ENCODE measurements at places on chromosomes 1 and 21.

DNA sequence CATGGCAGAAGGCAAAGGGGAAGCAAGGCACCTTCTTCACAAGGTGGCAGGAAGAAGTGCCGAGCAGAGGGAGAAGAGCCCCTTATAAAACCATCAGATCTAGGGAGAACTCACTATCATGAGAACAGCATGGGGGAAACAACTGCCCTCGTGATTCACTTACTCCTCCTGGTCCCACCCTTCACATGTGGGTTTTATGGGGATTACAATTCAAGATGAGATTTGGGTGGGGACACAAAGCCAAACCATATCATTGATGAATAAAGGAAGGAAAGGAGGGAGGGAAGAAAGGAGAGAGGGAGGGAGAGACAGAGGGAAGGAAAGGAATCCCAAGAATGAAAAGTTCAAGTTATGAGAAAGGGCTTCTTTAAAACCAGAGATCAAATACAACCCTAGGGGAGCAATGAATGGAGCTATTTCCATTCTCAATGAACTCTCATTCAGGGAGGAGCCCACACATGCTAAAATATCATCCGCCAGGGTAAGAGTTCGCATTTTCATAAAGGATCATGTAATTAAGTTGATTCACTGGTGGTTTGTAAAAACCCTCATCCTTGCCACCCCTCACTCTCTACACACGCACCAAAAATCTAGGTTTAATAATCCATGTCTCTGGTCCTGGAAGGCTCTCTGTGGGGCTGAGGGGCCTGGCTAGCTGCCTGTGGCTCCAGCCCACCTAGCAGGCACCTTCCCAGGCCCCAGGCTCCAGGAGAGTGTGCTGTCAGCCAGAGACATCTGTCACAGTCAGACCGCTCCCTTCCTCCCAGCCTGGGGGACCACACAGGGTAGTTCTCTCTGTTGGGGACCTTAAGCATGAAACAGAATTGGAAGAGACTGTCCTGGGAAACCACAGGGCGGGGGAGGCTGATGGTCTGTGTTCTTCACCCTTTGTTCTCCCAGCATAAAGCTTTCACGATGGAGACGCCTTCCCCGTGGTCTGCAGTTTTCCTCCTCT lies 94.0 kb downstream of the CCDC185 start:
- no peak for DNase-seq

- no peak for DNase-seq
Measured at GRCh38 chr1:245007852-245008251, 143.5 kb upstream of the HNRNPU start.

DNA sequence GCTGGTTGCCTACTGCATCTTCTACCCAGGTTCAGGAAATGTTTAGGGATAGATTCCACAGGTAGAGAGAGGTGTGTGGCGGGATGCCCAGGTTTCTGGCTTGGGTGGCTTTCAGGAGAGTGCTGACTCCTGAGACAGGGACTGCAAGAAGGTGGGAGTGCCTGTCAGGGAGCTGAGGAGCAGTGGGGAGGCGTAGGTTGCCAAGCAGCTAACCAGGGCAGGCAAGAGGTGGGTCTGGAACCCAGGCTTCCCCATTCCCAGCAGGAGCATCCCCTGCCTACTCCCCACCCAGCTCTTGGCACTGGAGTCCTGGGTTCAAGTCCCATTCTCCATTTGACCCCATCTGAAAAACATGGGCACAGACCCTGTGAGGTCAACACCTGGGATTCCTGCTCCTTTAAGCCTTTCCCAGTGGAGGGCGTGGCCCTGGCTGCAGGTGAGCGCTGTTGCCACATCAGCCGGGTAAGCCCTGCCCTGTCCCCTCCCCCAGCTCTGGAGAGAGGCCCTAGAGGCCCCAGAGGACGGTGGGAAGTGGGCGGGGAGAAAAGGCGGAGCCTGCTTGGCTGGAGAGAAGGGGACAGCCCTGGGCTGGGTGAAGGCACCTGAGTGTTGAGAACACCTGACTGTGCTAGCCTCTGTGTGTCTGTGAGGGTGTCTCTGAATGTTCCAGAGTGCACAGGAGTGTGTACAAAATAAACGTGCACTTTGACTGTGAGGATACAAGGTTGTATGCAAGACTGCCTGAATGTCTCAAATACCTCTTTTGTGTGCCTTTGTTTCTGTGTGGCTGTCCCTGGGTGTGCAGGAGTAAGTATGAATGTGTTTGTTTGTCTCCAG lies 14.0 kb upstream of the SYNC start:
- DNase-seq, result peak; percentile 49

- no peak for DNase-seq
Measured at GRCh38 chr1:91828583-91829281, 57.2 kb downstream of the TGFBR3 start.

DNA sequence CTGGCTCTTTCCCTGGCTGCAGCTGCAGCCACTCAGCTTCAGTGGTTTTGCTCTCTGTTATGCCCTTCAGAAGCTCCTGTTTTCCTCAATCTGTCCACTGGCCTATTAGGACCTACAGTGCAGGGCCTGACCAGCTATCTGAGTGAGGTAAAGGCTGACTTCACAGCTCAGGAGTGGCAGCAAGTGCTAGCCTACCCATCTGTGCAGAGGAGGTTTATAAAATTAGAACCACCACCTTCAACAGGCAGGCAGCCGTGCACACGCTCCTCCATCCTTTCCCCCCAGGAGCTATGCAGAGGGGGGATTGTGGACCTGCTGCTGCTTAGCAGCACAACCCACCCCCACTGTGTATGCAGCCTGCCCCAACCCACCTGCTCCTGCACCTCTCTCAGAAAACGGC lies 8.3 kb downstream of the ADAR start:
- DNase-seq, result peak; percentile 54

GRCh38 chr1:225651872-225652728 lies 823 bp downstream of the ENAH start:
- no peak for DNase-seq

- no peak for DNase-seq
Measured at GRCh38 chr1:2214541-2215241, 13.4 kb upstream of the SKI start.

DNA sequence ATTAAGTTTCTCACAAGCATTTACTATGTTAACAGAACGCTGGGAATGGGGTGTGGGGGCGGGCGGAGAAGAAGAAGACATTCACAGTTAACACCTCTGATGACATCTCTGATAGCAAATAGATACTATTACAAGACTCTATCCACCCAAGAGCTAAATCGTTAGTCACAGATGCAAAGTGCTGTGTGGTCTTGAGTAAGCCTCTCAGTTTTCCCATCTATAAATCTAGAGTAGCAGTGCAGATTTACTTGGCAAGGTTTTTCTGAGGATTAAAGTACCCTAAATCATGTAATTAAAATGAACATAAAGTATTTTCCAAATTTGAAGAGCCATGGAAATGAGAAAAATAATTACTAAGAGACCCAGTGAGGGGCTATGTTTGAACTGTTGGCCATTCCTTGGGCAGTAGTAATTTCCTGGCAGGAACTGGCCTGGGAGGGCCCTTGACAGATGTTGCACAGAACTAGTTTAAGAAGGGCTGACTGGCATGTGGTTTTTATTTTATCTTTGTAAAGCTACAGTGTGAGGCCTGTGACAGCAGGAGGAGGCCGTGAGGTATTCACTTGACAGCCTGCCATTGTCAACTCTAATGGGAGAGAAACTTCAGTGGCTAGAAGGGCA lies 58.7 kb upstream of the APOBEC4 start:
- DNase-seq, result peak; percentile 75

- peak; percentile 93 for DNase-seq
Measured at GRCh38 chr1:207024202-207025145, 8.1 kb downstream of the C1orf116 start.

- DNase-seq, result peak; percentile 66
Measured at GRCh38 chr1:183002797-183003196, 20.4 kb upstream of the LAMC1 start.

- DNase-seq, result no peak
Measured at GRCh38 chr1:183514235-183514634, 41.9 kb downstream of the SMG7 start.

DNA sequence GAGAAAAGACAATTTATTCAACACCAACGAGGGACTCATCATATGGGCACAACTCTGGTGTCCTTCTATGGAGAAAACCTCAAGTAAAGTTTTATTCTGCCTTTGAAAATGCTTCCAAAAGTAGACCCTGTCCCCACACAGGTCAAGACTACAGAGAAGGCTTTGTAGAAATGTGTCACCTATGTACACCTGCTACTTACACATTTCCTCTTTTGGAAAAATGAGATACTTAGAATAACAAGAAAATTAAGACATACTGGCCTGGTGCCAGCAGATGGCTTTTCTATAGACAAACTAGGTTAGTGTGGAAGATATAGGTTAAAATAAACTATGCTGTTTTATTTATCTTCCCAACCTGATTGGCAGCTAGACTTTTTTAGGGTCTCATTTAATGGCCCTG lies 13.6 kb downstream of the POGK start:
- no peak for DNase-seq

GRCh38 chr1:172823534-172823933 lies 164.6 kb downstream of the FASLG start:
- peak; percentile 41 for DNase-seq

- DNase-seq, result peak; percentile 37
Measured at GRCh38 chr1:179034720-179035119, 9.0 kb downstream of the FAM20B start.

GRCh38 chr1:162276493-162276892 lies 100.2 kb downstream of the SPATA46 start:
- peak; percentile 27 for DNase-seq

GRCh38 chr1:88877382-88877825 lies 14.0 kb downstream of the GTF2B start:
- DNase-seq, result peak; percentile 36

GRCh38 chr1:78987042-78987441 lies 19.5 kb downstream of the ADGRL4 start:
- no peak for DNase-seq

- no peak for DNase-seq
Measured at GRCh38 chr1:205989786-205990185, 13.4 kb downstream of the RAB7B start.

- peak; percentile 17 for DNase-seq
Measured at GRCh38 chr1:50750021-50750619, 209.9 kb downstream of the FAF1 start.

GRCh38 chr1:179825798-179826460 lies 51.7 kb downstream of the TOR1AIP2 start:
- DNase-seq, result no peak

- no peak for DNase-seq
Measured at GRCh38 chr1:27560268-27561123, 43.4 kb downstream of the AHDC1 start.

GRCh38 chr21:38958323-38958705 lies 152.6 kb downstream of the ETS2 start:
- no peak for DNase-seq

DNA sequence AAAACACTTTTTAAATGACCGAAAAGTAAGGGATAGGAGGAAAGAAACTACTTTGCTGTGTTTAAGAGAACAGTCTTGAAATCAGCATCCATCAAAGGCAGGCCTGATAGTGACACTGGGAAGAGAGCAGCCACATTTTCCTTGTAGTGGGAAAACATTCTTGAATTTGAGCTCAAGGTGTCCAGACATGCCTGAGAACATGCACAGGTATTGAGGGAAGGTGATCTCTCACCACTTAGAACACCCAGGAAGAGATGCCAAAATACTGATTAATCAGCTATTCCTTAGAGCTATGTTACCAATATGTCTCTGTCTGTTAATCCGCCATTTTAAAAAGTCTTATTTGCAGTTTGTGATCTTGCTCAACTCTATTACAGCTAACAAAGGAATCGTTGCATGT lies 25.9 kb downstream of the IL12RB2 start:
- DNase-seq, result no peak

DNA sequence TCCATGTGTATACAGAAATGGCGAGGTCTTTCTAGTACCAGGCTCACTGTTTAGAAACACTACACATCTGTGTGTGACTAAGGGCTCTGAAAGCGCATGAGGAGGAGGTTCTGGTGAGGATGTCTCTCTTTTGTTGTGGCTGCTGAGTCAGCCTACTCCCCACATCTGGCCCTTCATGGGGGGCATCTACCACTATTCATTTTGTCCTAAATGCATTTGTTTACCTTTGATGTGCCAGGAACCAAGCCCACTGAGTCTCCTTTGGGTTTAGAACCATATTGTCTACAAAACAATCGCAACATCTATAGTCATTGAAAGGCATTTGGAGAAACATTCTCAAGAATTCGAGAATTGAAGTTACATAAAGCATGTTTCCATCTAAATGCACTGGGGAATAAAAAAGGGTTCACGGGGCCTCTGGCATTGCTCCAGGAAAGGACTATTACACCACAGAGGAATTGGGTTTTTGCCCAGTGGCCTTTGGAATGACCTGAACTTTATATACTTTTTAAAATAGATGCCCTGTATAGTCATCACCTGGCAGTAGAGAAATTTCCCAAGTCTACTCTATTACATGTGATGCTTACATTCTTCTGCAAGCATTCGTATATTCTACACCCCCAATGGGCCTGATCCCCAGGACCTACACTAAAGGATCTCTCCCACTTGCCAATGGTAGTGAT lies 35.1 kb upstream of the ADORA3 start:
- peak; percentile 59 for DNase-seq

GRCh38 chr1:197842646-197843045 lies 59.8 kb upstream of the C1orf53 start:
- no peak for DNase-seq

DNA sequence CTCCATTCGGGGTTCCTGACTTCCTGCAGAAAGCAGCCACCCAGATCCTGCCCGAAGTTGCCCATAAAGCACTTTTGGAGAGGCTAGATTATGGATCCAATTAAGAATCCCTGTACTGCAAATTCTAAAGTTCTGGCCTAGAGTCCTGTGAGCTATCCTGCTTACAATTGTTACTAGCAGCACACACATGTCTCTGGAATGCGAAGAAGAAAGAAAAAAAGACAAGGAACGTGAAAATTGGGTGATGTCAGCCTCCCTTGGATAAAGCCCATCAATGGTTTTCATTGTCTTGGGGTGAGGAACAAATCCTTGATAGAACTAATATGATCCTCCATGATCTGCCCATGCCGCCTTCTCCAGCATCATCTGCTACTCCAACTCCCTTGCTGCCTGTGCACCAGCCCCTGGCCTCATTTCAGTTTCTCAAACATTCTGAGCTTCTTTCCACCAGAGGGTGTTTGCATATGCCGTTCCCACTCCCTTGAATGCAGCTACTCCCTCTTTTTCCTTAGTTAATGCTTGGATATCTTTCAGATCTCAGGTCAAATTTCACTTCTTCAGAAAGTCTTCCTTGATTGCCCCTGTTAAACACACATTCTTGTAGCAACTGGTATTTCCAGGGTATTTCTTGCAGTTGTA lies 94.0 kb downstream of the ST6GALNAC5 start:
- DNase-seq, result no peak

DNA sequence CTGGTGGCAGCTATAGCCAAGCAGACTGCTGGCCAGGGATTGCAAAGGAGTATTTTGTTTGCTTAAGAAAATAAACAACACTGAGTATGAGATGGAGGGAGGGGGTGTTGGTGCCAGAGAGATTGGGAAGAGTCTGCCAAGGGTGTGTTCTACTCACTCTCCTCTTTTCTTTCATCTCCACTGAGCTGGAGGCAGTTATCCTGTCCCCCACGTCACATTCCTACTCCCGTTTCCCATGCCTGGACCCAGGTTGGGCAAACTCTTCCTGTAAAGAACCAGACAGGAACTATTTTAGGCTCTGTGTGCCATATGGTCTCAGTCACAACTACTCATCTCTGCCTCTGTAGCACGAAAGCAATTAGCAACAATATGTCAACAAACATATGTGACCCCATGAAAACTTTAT lies 1.4 kb upstream of the IL24 start:
- DNase-seq, result no peak

GRCh38 chr1:117794073-117794472 lies 135.3 kb downstream of the GDAP2 start:
- DNase-seq, result no peak

GRCh38 chr1:28882009-28882628 lies 32.2 kb upstream of the EPB41 start:
- DNase-seq, result peak; percentile 73

GRCh38 chr1:109395602-109396512 lies 1.9 kb downstream of the SORT1 start:
- peak; percentile 73 for DNase-seq

Data from amniotic epithelial cell (primary cell).